ENCODE measurements at places on chromosomes 1 and 21.

GRCh38 chr1:14842361-14842760, 243.9 kb downstream of the KAZN start:
- peak; percentile 34 for DNase-seq

- peak; percentile 11 for DNase-seq
These were observed 40.8 kb upstream of the TP53BP2 start for GRCh38 chr1:223886516-223886921.

- DNase-seq = peak; percentile 58
These were observed 7.6 kb downstream of the TTF2 start for GRCh38 chr1:117067533-117068370.

DNA sequence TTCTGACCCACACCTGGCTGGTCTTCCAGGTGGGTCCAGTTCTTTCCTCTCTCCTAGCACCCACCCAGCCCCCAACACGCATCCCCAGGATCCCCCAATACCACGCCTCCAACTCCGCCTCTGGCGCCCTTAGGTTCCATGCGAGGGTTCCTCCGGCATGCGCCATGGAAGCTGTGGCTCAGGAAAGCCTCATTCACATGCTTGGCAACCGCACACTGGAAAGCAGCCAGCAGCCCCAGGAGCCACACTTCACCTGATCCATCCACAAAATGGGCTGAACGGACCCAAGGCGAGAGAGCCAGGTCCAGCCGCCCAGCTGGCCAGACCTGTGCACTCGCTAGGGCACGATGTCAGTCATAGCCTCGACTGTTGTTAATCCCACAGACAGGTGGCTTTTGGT, 161.2 kb downstream of the PSMG1 start:
- DNase-seq = no peak

DNA sequence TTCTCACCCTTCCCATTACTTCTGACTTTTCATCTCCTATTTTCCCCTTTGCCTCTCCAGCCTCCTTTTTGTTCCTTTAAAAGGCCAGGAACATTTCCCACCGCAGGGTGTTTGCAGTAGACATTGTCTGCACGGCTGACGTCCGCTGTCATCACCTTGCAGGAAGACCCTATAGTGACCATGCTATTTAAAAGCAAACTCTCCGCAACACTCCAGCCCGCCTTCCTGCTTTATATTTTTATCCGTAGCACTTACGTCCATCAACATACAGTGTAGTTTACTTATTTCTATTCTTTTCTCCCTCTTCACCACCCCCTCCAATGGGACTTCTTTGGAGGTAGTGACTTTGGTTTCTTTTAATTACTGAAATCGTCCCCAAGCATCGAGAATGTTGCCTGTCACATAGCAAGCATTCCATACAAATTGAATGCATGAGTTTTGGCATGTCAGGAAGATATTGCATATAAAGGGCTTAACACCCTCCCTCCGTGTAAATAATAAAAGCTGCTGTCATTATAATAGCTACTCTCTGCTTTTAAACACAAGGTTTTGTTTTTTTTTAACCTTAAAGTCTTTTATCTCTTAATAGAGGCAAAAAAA, 19.8 kb downstream of the SLC25A33 start:
- no peak for DNase-seq

DNA sequence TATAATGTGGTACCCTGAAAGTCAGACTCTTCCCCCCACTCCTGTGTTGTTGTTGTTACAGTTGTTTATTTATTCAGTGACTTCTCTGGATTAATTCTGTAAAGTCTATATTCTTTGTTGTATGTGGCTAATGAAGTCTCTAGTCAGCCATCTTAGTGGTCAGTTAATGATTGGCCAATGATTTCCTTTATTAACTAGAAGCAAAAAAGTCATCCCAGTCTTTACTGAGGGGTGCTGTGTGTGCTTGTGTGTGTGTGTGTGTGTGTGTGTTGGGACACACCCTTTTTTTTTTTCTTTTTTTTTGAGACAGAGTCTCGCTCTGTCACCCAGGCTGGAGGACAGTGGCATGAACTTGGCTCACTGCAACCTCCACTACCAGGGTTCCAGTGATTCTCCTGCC, 37.3 kb upstream of the HYI start:
- DNase-seq = no peak

- no peak for DNase-seq
These were observed 115.5 kb upstream of the NCAM2 start for GRCh38 chr21:20882462-20883407.

DNA sequence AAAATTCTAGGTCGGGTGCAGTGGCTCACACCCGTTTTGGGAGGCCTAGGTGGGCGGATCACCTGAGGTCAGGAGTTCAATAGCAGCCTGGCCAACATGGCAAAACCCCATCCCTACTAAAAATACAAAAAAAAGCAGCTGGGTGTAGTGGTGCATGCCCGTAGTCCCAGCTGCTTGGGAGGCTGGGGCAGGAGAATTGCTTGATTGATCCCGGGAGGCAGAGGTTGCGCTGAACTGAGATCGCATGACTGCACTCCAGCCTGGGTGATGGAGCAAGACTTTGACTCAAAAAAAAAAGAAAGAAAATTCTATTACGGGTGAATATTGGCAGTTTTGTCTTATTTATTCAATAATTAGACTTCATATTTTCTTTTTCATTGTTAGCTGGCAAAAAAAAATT, 62.1 kb downstream of the SNX7 start:
- DNase-seq = no peak

DNA sequence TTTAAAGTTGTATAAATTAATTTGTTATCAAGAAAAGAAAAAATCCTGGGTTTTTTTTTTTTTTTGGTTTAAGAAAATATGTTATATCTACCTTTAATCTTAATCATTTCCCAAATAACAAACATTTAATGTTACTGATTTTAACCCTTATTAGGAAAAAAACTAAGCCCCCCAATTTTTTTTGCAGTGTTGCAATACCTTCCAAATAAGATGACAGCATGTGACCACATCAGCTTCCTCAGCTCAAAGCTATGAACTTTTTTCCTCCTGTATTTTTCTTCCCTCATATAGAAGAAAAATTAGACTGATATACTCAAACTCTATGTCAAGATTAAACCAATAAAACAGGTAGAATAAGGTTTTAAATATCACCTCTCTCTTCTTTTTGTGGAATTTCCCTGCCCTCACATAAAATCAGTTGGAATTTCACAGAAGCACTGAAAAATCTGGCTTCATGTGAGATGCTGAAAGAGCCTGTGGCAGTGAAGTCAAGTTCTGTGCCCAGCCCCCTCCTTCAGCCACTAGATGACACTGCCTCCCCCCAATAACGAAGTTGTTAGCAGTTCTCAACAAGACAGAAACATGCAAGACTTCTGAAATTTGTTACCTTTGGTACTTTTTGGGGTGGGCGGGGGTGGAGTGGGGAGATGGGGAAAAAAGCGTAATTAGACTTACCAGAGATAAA, 9.6 kb upstream of the SMYD2 start:
- DNase-seq = no peak

DNA sequence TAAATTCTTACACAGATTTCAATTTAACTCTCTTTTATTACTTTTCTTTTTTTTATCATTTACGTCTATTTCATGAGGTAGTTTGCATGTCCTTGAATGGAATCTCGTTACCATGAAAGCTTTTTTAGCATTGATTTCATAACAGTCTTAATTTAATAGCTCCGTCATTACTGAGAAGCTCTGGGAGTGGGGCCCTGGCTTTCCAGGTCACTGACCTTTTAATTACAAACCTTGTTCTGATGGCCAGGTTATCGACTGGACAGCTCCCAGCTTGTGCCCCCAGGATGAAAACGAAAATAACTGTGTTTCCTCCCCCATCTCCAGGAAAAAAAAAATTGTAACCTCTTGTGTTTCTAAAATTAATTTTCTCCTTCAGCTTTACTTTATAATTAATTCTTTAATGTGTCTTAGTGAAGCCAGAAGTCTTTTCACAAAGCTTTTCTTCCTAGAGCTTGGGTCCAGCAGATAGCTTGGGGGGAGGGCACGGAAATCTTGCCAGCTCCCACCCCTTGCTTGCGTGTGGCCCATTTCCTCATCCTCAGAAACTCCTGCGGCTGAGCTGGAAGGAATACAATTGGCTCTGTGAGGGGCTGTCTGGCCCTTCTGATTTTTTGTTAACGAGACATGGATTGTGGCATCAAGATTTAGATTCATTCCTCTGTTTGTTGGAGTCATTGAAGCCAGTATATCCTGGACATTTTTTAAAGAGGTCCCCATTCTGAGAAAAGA, 65.7 kb downstream of the PEX14 start:
- no peak for DNase-seq
